ENCODE measurements at places on chromosomes 2 and 18.

GRCh38 chr2:215517391-215517790 is 81.5 kb upstream of the FN1 start:
- no peak for DNase-seq

- no peak for DNase-seq
Observed at GRCh38 chr2:126187668-126188067, 468.3 kb upstream of the GYPC start.

- DNase-seq, result no peak
Observed at GRCh38 chr2:234969306-234970098, 17.7 kb downstream of the SH3BP4 start.

DNA sequence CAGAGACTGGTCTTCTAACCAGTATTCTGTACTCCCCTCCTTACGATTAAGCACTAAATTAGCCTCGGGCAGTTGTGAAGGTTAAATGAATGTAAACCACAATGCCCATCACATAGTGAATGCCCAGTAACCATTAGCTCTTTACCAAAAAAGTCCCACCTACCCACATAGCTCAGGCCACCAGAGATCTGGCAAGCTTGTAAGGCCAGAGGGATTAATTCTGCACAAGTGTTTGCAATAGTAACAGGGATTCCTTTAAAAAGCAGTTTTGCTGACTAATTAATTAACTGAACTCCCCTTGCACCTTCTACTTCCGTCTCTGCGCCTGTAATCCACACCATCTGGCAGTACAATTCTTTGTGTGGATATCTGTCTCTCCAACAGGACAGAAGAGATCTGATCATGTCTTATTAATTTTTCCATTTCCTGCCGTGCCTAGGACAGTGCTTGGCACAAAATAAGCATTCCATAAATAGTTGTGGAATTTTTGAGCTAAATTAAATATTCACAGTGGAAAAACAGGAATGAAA is 36.2 kb upstream of the IGFBP2 start:
- peak; percentile 35 for DNase-seq

- DNase-seq, result no peak
Observed at GRCh38 chr2:148461876-148462275, 182.7 kb upstream of the EPC2 start.

Data from COLO829 (cell line).